ENCODE measurements at places on chromosomes 2 and 18.

DNA sequence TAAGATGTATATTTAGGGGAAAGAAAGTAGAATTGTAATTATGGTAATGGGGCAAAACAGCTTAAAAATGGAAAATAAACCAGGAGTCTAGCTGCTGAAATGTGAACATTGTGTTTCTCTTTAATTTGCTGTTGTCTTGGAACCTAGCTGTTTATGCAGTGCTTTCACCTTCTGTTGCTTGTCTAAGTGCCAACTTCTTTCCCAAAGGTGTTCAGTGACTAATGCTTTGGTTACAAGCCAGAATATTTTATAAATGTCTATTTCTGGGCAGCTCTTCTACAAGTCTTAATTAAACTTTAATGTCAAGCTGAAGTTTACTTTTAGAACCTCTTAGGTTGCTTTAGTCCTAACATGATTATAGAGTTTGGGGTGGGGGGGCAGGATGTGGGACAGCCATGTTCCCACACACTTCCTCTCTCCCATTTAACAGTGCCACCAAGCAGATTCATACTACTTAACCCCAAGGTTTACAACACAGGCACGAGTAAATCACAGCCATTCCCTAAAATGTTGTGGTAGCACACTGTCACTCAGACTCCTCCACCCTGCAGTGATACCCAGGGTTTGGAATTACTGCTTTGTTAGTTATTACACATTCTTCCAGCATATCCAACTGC, 60.6 kb downstream of the ITGA4 start:
- DNase-seq = no peak

DNA sequence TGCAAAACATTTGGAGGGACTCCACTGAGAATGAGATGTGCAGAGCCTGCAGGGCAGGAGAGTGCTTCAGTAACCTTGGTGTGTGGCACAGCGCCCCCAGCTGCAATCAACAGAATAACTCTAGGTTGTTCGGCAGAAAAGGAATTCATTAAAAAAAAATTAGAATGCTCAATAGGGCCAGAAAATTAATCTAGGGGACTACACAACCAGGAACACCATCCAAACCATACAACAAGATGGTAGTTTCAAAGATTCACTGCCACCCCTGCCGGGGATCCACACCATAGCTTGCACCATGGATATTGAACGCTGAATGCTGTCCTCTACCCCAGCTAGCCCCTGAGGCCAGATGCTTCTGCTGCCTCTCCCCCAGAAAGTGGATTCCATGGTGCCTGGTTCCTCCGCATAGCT, 50.1 kb downstream of the THUMPD2 start:
- DNase-seq = no peak

GRCh38 chr2:209422191-209422754, 1.6 kb upstream of the MAP2 start:
- DNase-seq = no peak

GRCh38 chr2:195632856-195633572, 24.0 kb upstream of the SLC39A10 start:
- no peak for DNase-seq

GRCh38 chr18:3183103-3183717, 36.6 kb downstream of the MYOM1 start:
- no peak for DNase-seq
